ENCODE measurements at places on chromosomes 16 and 17. TPM values are rescaled to one million over a fixed set of nuclear protein-coding genes. Genes with fewer than 3 reads are reported as not detected.

TNFRSF13B gene
- not detected for total RNA-seq

ARHGDIG gene
- 0.99 TPM for total RNA-seq

CPHXL gene
- not detected for total RNA-seq

RNF112 gene
- total RNA-seq = 3.7 TPM

C16orf86 gene
- 1.8 TPM for total RNA-seq

KIF19 gene
- 0.39 TPM for total RNA-seq

MYADML2 gene
- total RNA-seq = 3.2 TPM

FBXO39 gene
- total RNA-seq = 0.30 TPM

CRK gene
- 58.6 TPM for total RNA-seq

ZNF263 gene
- 35.3 TPM for total RNA-seq

SLC5A10 gene
- total RNA-seq = 0.20 TPM

ARL6IP1 gene
- 137 TPM for total RNA-seq
